ENCODE measurements at places on chromosomes 5 and 9.

- DNase-seq, result no peak
Observed at GRCh38 chr5:102450313-102450990, 48.3 kb downstream of the SLCO6A1 start.

GRCh38 chr9:108142504-108143201 is 653.1 kb upstream of the KLF4 start:
- peak; percentile 18 for DNase-seq

GRCh38 chr5:167845952-167846351 is 445.5 kb upstream of the WWC1 start:
- DNase-seq, result no peak

DNA sequence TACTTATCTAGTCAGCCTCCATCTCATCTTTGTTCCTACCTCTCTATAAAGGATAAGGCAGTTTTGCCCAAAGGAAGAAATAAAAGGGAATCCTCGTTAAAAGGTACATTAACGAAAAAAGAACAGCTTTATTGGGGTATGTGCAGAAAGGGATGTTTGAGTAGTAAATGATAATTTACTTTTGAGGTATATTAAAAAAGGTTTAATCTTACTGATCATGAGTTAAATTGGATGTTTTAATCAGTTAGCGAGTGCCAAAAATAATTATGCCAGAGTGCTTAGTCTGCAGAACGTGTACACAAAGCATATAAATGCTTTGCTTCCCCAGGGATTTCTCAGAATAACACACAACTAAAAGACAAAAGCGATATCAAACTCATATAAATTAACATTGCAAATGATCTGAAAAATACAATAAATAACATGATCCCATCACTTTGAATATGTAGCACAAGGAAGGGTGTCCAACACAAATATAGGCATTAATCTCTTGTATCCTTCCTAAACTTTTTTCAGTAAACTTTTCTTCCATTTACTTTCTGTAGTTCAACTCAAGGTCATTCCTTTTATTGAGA is 865.0 kb downstream of the NR2F1-AS1 start:
- DNase-seq, result no peak

GRCh38 chr9:129235931-129236331 is 57.9 kb upstream of the IER5L start:
- DNase-seq, result no peak

DNA sequence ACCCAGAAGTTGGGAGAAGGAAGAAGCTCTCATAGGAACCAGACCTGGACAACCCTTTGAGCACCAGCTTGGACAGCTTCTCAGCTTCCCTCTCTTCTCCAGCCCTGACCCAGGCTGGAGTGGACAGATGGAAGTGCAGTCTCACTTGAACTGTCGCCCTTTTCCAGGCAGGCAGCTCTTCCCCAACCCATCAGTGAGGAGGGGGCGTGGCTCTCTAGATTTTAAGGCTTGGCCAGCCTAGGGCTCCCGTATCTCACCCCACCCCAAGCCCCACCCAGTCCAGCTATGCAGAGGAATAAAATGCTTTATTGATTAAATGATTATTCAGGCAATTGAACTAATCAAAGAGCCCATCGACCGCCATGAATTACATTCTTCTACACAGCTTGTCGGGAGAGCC is 2.2 kb downstream of the PAX5 start:
- DNase-seq, result no peak

DNA sequence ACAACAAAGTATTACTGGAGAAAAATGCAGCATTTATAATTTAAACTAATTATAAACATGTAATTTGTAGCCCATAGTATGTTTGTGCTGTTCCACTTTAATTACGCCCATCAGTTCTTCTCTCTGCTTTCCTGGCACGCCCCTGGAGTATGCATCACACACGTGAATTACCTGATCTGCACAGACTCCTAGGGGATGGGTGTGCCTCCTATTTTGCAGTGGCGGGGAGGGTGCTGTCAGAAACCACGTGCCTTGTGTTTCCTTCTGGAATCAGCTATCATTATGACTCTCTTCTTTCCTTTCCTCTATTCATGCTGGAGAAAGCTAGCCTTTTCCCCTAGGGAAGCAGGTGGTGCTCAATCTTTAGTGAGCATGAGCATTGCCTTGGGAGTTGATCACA is 43.3 kb downstream of the RPS23 start:
- DNase-seq, result no peak

DNA sequence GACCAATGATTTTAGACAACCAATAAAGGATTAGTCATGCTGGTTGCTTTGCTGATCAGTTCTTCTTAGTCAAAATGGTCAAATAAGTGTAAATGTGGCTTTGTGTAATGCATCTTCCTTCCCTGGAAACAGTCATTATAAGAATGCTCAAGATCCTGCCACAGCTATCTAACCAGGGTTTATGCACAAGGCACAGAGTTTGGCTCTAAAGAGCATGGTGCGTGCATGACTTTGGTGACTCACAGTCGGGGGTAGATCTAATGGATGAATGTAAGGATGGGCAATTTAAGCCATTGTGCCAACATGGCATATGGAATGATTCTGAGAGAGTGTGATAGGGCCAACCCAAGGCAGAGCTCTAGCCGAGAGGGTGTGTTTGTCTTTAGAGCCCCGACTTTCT is 6.5 kb downstream of the LIX1 start:
- no peak for DNase-seq

GRCh38 chr9:109482391-109482916 is 15.7 kb downstream of the PTPN3 start:
- DNase-seq, result no peak

DNA sequence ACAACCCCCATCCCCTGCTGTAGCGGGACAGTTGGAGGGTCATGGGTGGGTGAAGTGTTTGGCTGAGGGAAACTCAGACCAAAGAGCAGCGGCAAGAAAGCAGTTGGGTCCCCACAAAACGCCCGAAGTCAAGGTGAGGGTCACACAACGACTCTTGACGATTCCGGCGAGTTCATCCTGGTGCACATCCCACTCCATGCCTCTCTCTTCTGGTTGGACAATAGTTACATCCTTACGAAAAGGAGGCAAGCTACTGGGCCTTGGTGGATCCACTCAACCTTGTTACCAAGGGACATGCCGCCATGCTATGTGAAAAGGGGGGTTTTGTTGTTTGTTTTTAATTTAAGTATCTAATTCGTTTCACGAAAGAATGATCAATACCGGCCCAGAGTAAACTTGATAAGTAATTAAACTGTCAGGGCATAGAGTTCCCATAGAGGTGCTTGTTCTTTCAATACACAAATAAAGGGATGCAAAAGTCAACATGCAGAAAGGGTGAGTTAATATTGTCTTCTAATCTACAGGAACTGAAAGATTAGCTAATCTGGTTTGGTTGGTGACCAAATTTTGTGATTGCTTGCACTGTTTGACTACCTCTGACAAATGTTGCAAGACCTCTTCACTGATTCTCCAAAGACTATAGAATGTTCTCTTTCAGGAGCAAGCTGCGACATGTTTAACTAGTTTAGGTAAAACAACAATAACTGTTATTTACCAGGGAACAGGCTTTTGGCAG is 732 bp upstream of the SMIM15 start:
- no peak for DNase-seq

DNA sequence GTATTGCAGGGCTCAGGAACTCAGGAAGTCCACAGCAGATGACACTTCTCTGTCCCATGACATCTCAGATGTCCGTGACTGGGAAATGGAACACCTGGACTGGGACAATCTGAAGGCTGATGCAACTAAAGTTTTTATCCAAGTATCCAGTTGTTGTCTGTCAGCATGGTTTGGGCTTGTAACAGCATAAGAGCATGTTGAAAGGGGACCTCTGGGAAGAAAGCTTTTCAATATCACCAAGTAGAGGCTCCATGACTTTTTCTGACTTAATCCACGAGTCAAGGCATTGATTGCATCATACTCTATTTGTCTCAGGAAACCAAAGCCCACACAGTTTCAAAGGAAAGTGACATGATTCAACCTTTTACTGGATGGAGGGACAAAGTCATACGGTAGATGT is 807.7 kb downstream of the MTRR start:
- DNase-seq, result no peak

DNA sequence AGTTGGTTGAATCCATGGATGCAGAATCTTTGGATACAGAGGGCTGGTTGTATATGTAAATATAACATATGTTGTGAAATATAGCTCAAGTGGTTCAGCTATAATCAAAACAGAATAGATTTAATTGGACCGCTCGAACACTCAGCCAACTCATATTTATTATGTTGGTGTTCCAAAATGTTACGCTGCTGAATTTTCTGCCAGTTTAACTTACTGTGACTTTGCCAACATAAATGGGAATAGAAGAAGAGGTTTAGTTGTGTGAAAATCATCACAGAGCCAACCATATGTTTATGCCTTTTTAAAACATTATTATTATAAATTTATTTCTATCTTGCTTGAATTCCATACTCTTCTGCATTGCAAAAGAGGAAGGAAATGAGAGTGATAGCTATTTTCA is 178.2 kb upstream of the FBXL7 start:
- no peak for DNase-seq

GRCh38 chr9:105320568-105320967 is 76.1 kb downstream of the SLC44A1 start:
- DNase-seq, result no peak

DNA sequence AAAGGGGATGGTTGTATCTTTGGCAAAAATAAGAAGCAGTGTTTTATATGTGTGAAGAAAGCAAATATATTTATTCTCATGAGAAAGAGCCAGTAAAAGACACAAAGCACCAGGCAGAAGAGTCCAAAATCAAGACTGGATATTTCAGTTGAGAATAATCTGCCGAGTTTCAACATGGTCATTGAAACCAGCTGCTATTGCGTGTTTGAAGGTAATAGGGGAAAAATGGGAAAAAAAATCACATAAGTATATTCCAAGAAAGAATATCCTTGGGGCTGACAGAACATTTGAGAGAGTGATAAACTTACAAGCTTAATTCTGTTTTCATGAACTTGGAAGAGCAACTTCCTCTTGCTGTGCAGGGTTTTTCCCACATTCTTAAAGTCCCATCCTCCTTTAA is 79.9 kb downstream of the ISOC1 start:
- no peak for DNase-seq

- no peak for DNase-seq
Observed at GRCh38 chr5:159619826-159620225, 289.5 kb upstream of the IL12B start.

DNA sequence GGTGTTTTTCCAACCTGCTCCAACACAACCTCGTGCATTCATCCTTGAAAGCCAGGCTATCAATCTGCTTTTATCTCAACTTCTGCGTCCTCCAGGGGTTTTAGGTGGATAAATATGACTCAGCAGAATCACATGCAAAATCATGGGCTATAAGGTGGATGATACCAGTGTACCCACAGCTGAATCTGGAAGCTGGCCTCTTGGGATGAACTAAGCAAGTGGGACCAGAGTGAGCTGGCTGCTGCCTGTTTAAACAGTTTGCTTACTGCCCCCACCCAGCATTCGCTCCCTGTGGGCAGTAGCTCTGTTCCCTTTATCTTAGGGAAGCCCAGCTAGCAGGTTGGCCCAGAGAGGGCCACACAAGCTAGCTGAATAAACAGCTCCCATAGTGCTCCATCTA is 194.0 kb downstream of the CRB2 start:
- DNase-seq, result no peak

DNA sequence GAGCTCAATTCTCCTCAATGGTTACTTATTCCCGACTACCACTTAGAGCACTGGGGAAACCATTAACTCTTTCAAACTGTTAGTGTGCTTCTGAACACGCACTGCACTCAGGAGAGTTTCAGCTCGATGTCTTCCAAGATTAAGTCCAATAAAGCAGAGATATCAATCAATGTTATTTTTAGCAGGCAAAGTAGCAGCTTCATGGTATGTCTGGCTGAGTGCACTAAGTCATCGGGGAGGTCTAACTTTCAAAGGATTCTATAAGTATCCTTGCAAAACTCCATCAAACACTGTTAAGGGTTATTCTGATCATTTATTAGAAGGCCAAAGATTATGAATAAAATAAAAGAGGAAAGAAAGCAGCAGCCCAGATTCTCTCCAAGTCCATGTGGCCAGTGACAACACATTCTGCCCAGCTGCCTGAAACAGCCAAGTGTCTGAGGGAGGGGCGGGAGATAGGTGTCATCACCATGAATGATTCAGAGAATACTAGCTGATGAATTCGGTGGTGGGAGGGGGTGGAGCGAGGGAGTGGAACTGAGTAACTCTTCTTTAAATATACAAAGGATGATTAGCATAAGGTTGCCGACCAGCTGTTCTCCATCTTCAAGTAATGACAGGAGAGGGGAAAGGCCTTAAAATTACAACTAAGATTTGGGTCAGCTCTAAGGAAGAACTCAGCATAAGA is 21.3 kb downstream of the NREP start:
- no peak for DNase-seq

- DNase-seq, result no peak
Observed at GRCh38 chr5:54671111-54671531, 153.6 kb downstream of the SNX18 start.

- DNase-seq, result no peak
Observed at GRCh38 chr5:153782589-153783361, 255.9 kb downstream of the FAM114A2 start.

DNA sequence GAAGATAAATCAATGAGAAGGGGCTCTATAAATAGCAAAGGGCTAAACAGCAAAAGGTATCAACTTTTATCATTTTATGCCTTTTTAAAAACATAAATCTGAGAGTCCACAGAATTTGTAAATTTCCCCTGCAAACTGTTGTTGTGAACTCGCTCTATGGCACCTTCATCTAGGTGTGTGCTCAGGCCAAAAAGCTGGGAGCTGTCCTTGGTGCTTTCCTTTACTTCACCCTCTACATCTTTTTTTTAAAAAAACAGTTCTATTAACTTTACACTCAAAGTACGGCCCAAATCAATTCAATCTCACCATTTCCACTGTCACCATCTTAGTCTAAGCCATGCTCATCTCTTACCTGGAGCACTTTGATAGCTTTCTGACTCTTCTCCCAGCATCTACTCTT is 108.2 kb upstream of the GPR151 start:
- no peak for DNase-seq

DNA sequence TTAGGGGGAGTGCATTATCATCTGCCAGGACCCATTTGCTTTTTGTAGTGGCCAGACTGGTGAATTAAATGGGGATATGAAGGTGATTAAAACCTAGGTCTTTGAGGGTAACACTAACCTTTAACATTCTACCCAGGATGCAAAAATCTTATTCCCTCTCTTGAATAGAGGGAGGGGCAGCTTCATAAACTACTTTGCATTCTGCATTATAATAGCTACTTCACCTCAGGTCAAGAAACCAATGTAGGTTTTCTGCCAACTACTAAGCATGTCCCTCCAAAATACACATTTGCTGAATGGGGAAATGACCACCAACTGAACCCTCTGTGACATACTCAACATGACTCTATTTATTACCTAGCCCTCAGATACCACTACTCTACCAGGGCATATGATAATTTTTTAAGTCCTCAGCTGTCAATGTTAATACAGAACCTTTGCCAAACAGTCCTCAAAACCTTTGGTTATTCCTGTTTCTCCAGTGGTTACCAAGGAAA is 477.6 kb upstream of the CD180 start:
- DNase-seq, result no peak

- no peak for DNase-seq
Observed at GRCh38 chr9:127660886-127661741, 45.7 kb upstream of the CFAP157 start.

- no peak for DNase-seq
Observed at GRCh38 chr9:70218767-70219166, 40.0 kb upstream of the SMC5 start.
